ENCODE measurements at places on chromosomes 1 and 21.
A peak's percentile ranks its signal among the peaks of the same experiment; 100 is the strongest.

GRCh38 chr1:183070234-183070922 lies 47.2 kb downstream of the LAMC1 start:
- DNase-seq = no peak

- DNase-seq = no peak
These were observed 38.7 kb upstream of the NEK7 start for GRCh38 chr1:198118134-198118533.

DNA sequence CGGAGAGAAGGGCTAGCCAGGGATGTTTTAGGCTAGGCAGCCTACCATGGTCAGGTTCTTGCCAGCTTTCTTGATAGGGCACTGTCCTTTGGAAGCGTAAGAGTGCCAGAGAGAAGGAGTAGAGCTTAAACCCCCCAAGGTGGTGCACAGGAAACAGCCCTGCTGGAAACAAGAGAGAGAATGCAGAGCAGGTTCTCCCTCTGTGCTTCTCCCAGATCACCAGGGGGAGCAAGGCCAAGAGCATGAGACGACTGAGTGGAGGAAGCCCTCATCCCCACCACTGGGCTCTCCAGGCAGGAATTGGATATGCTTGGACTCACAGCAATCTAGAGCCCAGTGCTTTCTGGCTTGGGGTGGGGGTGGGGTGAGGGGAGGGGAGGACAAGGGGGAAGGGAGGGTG lies 49.8 kb downstream of the ATP2B4 start:
- DNase-seq = no peak

GRCh38 chr1:46492269-46492853 lies 2.7 kb downstream of the DMBX1 start:
- peak; percentile 29 for DNase-seq

DNA sequence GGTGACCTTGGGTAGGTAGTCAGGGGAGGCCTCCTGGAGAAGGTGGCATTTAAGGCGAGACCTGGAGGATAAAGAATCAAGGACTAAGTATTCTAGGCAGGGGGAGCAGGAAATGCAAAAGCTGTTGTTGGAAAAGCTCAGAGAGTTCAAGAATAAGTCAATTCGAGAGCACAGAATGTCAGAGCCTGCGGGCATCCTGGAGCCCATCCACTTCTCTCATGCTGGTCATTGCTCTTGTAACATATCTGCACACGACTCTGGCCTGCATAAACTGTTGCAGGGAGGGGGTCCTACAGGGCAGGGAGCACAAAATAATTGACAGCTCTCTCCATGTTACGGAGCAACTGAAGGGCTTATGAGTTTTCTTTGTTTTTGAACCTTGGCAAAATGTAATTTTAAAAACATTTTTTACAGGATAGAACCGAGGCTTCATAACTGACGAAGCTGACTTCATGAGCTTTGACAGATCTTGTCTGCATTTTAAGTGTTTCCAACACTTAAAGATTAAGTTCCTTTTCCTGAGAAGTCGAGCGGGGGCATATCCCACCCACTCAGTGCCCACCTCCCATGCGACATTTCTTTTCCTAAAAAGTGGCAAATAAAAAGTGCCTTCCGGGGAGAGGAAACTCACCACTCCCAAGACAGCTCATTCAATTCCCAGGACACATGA lies 4.2 kb downstream of the PLA2G5 start:
- DNase-seq = no peak

GRCh38 chr1:117511273-117511672 lies 94.6 kb upstream of the TENT5C start:
- no peak for DNase-seq

- DNase-seq = no peak
These were observed 757 bp upstream of the SPSB1 start for GRCh38 chr1:9291914-9292360.

DNA sequence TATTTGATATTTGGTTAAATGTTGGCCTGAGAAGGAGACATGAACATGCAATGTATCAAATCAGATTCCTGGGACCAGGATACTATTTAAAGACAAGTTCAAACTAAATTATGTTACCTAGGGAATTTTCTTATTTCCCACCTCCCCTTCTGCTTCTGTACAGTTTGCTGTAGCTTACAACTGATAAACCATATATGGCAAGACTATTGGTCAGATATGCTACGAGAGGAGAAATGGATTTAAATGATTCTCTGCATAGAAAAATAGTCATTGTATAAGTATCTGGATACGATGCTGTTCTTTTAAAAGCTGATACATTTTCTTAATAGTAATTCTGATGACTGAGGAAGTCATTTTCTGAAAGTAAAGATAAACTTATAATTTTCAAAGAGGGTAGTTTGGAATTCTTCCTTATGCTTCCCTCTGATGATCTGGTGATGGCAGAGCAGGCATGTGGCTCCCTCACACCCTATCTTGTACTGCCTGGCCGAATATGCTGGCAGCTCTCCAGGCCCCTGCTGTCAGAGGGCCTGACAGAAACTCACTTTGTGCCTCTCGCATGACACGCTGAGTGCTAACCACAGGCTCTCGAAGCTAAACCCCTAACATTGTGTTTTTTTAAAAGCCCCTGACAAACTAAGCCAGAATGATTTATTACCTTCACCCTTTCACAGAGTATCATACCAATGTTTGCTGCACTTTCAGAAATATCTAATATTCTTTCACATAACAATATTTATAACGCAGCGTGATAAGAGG lies 19.4 kb downstream of the RRP15 start:
- no peak for DNase-seq

GRCh38 chr1:38138498-38139233 lies 92.1 kb upstream of the POU3F1 start:
- no peak for DNase-seq

DNA sequence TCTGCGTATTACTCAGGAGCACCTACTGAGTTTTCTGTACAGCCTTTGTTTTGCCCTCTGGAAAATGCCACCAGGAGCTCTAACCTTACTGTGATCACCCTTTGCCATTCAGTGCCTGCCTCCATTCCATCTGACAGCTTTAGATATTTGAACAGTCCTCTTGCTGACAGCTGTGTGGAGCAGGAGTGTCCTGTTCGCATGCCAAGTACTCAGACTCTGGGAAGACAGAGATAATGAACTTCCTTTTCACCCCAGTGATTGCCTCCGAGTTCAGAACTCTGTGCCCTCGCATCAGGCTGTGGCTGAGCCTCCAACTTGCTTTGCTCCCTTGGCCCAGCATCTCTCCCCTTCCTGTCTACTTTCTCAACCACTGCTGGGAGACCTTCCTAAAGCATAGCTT lies 74.0 kb downstream of the CACNA1E start:
- DNase-seq = no peak

GRCh38 chr1:155187456-155187891 lies 13.8 kb downstream of the TRIM46 start:
- DNase-seq = no peak

- DNase-seq = no peak
These were observed 269.9 kb upstream of the C1orf174 start for GRCh38 chr1:4169991-4170390.

- no peak for DNase-seq
These were observed 18.8 kb upstream of the SRM start for GRCh38 chr1:11078631-11079030.

DNA sequence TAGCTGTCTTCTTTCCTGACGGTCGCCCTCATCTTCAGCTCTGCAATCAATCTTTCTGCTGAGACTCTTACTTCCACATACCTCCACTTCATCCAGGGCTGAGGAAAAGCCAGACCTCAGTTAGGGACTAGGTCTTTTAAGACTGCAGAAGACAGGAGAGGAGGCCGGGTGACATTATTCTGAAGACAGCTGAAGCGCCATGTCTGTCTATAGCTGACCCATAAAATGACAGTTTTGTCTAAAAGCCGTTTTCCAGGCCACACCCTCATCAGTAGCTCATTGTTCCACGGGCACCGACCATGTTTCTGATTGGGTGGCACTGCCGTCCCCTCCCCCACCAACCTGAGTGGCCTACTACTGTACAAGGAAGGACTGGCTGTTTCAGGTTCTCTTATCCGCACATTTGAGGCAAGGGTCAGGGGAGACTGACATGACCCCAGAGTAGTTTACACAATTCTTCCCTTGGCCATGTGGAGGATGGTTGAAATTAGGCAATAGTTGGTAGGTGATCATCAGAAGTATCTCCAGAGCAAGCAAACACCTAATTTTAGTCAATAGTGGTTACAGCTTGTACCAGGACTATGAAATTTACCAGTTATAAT lies at the start of gene ADCY10:
Gene ADCY10, minus strand, starts transcription at position 240 of the 602 bp plus-strand sequence. CDS start 8,994 bp downstream, outside the sequence.
- DNase-seq = no peak

DNA sequence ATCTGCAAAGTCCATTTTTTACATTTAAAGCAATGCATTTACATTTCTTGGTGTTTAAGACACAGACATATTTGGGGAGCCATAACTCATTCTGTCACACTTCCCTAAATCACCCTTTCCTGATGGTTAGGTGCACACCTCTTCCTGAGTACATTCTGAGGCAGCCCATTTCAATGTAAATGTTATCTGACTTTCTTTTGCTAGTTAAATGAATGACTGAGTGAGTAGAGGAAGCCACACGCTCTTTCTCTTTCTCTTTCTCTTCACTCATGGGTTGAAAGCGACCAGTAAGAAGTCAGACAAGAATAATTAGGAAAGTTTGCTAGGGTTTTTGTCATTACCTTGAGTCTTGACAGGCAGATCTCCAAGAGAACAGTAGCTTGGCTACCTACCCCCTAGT lies 143.1 kb downstream of the S1PR1 start:
- no peak for DNase-seq
